ENCODE measurements at places on chromosomes 4 and X.

- no peak for DNase-seq
These were observed 43.1 kb upstream of the FAM9C start for GRCh38 chrX:13087322-13088155.

GRCh38 chr4:169052594-169052945 lies 42.5 kb upstream of the CBR4 start:
- no peak for DNase-seq

DNA sequence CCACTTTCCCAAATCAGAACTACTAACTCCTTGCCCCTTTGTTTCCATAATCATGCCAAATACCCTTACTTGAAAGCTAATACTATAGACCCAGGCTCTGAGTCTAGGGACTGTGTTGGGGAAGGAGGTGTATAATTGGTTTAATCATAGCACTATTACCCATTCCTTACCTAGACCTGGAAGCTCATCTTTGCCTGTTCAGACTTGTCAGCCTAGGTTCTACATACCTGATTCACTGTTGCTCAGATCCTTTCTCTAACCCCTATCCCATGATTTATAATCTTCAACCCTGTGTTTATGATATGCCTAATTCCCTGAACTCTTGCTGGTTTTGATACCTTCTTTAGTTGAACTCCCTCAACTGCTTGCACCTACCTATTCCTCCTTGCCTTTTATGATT lies 123.1 kb upstream of the GRIA3 start:
- no peak for DNase-seq

- DNase-seq: peak; percentile 83
These were observed at the start of gene AP1S2 for GRCh38 chrX:15854712-15855567. Gene AP1S2 (minus strand): TSS chrX:15854813. CDS start chrX:15852524, 2,289 bp downstream.

GRCh38 chrX:132092439-132093065 lies 35.3 kb downstream of the FRMD7 start:
- DNase-seq: peak; percentile 73

DNA sequence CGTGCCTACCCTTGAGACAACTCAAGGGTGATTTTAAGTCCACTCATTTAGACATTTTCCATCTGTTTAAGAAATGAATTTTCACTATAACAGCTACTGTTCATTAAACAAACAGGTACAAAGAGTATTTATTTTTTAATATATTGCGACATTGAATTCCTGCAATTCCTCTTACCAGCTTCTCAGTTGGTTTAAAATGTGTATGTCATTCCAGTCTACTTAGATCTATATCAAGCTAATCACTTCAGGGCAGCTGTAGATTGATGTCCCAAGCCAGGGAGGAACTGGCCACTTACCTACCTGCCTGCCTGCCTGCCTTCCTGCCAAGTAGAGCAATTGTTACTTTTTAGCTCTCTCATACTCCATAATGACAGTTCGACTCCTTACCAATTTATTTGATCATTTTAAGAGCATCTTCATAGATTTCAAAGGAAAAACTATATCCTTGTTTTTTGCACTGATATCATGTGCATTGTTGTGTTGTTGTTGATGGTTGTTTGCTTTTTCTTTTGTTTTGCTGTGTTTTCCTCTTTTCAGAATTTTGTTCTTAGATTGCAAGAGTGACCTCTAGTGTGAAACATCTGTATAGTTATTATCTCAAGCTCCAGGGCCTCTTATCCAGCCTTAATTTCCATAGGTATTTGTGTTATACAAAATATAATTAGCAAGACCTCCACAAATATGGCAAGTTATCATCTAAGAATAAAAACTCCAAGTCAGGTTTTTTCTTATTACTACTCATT lies 120.9 kb upstream of the NRK start:
- peak; percentile 3 for DNase-seq

- DNase-seq: peak; percentile 38
These were observed 50.7 kb downstream of the MAP7D3 start for GRCh38 chrX:136200466-136200865.

DNA sequence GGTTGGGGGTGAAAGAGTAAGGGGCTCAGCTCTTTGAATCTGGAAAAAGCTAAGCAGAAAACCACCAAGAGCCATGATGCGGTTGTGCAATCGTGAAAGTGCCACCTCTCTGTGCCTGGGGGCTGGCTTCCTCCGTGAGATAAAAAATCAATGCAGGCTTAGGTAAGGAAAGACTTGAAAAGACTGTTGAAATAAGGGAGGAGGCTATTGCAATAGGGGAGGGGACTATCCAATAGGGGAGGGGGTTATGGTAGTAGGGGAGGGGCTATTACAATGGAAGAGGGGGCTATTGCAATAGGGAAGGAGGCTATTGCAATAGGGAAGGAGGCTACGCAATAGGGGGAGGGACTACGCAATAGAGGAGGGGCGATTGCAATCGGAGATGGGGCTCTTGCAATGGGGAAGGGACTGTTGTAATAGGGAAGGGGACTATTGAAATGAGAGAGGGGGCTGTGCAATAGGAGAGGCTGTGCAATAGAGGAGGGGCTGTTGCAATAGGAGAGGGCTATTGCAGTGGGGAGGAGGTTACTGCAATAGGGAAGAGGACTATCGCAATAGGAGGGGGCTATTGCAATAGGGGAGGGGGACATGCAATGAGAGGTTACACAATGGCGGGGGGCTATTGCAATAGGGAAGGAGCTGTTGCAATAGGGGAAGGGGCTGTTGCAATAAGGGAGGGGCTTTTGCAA lies 162.3 kb upstream of the PSAPL1 start:
- DNase-seq: no peak

DNA sequence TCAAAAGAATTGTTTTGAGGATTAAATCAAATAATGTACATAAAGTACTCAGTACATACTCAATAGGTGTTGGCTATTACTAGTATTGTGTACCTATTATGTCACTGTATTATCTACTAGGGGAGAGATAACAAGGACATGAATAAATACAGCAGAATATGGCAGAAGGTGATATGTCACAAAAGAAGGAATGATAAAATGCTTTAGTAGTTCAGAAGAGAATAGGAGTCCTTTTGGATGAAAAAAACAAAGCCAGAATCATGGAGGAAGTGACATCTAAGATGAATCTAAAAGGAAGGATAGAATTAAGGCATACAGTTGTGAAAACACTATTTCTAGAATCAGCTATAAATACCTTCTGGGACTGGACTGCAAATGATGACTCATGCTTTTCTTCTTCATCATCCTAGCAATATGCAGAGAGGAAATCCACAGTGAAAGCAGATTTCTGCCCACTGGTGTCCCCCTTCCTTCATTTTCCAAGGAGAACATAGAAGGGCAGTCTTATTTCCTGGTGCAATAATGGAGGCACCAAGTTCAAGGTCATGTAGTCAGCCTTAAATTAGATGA lies 98.7 kb downstream of the GLUD2 start:
- no peak for DNase-seq

DNA sequence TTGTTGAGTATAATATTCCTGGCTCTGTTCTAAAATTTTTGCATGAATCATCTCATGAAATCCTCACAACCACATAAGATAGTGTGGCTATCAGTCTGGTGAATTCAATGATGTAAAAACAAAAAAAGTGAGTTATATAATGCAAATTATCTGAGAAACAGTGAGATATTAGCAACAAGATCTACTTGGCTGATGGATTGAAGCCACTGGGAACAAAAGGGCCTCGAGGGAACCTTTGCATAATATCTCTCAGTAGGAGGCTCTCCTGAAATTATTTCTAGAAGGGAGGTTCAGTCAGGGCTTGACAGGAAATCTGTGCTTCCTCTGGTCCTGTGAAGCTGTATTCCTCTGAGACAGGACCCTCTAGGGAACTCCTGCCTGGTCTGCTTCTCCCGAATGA lies 30.1 kb upstream of the NUP54 start:
- DNase-seq: no peak

DNA sequence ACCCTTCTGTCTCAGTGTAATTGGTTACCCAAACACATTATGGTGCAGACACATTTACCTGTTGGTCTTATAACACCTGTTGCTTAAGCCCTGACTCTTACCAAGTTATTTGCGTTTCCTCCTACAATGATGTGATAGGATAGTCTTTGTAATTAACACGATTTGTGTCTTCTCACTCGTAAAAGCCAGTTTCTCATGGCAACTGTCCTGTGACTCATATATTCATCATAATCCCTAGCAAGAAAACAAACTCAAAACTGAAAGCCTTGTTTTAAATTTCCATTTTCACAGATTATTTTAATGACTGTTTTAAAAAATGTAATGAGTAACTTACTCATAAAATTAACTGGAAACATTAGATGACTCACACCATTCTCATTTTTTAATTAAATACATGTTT lies 495.2 kb downstream of the NLGN4X start:
- no peak for DNase-seq

- DNase-seq: no peak
These were observed 89.9 kb upstream of the DHX15 start for GRCh38 chr4:24674279-24674678.

- no peak for DNase-seq
These were observed 652.2 kb upstream of the DIPK2B start for GRCh38 chrX:45852884-45853283.

DNA sequence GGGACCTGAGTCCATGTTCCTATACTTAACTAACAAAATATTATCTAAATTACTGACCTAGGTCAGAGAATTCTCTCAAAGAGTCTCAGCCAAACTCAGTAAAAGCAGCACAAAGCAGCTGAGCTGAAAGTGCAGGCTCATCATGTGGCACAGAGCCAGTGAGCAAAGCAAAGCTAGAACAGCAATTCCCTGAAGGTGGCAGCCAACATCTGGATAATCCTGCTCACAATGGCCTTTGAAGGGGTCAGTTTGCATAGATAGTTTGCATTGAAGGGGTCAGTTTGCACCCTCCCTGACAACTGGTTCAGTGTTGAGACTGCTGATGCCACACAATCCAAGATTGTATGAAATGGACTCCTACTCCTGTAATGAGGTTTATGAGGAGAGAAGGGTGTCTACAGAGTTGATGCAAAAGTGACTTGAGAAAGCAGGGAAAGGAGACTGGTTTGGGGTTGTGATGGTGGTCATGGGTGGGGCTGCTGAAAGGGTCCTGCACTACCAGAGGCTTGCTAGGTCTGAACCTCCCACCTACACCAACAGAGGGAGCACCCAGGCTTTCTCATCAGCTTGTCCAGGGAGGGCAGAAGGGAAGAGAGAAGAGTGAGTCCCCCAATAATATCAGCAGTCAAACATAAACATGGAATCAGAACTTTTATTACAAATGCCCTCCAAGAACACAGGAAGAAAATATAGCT lies 39.7 kb downstream of the TRIM61 start:
- DNase-seq: peak; percentile 22

DNA sequence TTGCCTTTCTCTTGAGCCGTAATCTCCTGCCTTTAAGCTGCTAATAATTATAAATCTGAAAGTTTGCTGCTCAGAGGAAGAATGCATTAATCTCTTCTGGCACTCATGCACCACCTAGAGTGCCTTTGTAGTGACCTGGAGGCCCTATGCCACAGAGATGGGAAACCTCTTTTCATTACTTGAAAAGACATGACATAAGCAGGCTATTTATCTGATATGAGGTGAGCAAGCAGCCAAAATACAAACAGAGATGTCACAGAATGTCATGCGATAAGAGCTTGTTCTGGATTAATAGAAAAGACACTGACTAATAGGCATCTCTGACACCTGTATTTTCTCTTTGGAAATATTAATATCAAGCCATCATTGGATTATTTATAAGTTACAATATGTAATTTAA lies 42.3 kb downstream of the GABRB1 start:
- DNase-seq: no peak

GRCh38 chr4:53886090-53886489 lies 178.3 kb downstream of the CHIC2 start:
- no peak for DNase-seq

- DNase-seq: peak; percentile 90
These were observed at the start of gene DACH2 for GRCh38 chrX:86148024-86148511. Gene DACH2 (plus strand): TSS chrX:86148451.

DNA sequence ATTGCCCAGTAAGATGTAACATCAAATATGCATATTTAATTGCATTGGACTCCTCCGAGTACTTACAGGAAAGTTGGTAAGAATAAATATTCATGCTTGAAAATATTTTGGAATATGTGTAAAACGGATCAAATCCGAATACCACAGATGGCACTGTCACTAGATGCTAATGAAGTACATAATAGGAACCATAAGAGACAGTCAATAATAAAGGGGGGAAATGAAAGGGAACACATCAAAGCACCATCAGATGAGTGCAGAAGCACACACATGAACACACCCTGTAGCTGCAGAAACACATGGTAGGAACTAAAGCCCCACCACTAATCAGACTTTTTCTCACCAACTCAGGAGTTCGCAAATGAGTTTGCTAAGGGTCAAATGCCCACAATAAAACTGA lies 52.2 kb upstream of the PAGE5 start:
- DNase-seq: no peak

DNA sequence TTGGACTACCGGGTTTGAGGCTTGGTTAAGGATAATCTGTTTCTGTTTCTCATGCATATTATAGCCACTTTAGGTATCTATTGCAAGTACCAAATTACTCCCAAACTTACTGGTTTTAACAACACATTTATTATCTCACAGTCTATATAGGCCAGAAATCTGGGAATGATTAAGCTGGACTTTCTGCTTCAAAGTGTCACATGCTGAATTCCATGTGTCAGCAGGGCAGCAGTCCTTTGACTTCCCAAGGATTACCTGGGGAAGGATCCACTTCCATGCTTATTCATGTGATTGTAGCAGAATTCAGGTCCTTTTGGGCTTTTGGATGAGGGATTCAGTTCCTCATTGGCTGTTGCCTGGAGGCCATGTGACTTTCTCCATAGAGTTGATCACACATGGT lies 349.0 kb upstream of the TRAM1L1 start:
- no peak for DNase-seq

DNA sequence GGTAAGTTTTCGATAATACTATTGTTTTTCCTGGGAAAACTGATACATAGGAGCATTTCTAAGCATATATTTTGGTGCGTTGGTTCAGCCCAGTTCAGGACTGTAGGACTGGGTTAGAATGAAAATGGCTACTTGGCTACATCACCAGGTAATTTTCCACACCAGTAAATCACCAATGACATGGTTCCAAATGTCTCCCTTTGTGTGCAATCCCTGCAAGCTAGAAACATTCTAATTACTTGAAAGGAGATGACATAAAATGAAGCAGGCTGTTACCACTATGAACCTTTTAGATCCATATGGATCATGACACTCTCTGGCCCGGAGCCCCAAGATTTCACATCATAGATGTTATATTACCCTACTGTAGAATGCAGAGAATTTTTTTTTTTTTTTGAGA lies 577.4 kb upstream of the FTHL17 start:
- no peak for DNase-seq

- DNase-seq: peak; percentile 41
These were observed 2144.2 kb upstream of the AGA start for GRCh38 chr4:179586460-179586859.

DNA sequence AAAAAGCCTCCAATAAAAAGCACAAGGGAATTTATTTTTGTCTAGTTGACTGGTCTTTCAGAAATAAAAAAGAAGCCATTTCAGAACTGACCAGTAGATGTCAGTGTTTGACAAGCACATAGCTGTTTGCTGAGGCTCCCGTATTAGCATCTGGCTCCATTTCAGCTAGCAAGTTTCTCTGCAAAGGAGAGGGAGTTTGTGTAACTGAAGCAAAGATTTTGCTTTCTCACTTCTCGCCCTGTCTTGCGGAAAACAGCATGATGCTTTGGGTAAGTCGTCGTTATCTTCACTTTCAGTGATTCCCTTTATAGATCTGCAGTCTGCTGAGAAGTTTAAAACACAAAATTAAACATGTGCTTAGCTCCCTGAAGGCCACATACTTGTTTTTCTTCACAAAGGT lies 85.5 kb downstream of the CT47B1 start:
- DNase-seq: peak; percentile 30

GRCh38 chr4:105496899-105497298 lies 23.0 kb upstream of the PPA2 start:
- DNase-seq: peak; percentile 7

GRCh38 chr4:183300070-183300469 lies 20.0 kb downstream of the CLDN22 start:
- no peak for DNase-seq

GRCh38 chrX:130560544-130560943 lies 158.8 kb downstream of the RBMX2 start:
- DNase-seq: no peak

Data from iPS-NIHi11 (cell line).